ENCODE measurements at places on chromosomes 4 and X. TPM values are rescaled to one million over a fixed set of nuclear protein-coding genes. Genes with fewer than 3 reads are reported as not detected.

DNA sequence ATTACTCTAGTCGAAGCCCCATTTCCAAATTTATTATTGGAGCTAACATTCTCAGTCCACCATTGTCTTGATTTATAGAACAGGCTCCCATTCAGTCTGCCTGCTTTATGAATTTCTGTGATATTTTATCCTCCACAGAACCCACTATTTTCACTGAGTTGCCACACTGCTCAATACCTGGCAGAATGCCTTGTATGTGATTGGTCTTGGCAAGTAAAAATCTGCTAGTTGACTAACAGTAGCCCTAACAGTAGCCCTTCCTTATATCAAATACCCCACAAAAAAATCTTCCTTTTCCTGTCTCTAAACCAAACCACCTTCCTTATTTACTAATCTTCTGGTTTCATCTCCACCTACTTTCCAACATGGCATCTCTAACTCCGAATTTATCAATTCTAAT, 82.6 kb downstream of the CHM start:
- DNase-seq: no peak

GRCh38 chr4:23884741-23885140, 5.1 kb downstream of the PPARGC1A start:
- DNase-seq: no peak

DNA sequence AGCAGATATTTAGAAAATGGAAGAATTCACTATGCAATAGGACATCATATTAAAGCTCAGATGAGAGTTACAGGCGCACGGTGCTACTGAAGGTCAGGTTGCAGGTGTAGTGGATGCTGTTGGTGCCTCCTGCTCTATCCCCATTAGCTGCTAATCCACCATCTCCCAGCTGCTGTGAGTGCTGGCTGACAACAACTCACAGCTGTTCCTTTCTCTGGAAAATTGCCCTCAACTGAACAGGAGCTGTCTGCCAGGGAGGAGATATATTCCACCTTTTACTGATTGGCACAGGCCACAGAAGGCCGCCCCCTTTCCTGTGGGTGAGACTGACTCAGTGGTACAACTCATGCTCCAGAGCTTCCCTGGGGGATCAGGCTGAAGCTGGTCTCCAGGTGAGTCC, 48.7 kb downstream of the UCHL1 start:
- no peak for DNase-seq

GRCh38 chrX:117511379-117511778, 605.2 kb downstream of the KLHL13 start:
- no peak for DNase-seq

The CPZ gene
- total RNA-seq: not detected
